ENCODE measurements at places on chromosomes 4 and X. TPM values are rescaled to one million over a fixed set of nuclear protein-coding genes. Genes with fewer than 3 reads are reported as not detected.

DNA sequence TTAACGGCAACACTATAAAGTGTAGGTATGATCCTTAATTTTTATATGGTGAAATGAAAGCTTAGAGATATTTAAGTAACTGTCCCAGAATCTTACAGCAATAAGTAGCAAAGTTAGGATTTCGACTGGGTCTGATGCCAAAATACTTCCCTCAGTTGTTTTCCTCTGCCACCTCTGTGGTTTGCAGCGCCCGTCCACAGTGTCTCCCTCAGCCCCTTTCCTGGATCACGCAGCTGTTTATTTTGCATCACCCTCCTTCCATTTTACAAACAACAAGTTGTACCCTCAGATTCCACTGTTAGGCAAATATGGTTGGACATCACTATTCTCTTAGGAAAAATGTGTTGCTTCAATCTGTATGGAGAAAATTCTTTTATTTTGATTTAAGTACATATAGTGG is 56.1 kb downstream of the RAPGEF2 start:
- no peak for DNase-seq

ZMAT1 gene
- 9.4 TPM for total RNA-seq

GRCh38 chr4:78318126-78318525 is 233.4 kb upstream of the ANXA3 start:
- no peak for DNase-seq

HOPX gene
- total RNA-seq = 9.0 TPM

ZNF157 gene
- total RNA-seq = 2.8 TPM

All from ovary (tissue), 10 donors.